ENCODE measurements at places on chromosomes 11 and 22.
A peak's percentile ranks its signal among the peaks of the same experiment; 100 is the strongest.

GRCh38 chr11:120293038-120293800, 31.9 kb upstream of the TLCD5 start:
- no peak for DNase-seq

DNA sequence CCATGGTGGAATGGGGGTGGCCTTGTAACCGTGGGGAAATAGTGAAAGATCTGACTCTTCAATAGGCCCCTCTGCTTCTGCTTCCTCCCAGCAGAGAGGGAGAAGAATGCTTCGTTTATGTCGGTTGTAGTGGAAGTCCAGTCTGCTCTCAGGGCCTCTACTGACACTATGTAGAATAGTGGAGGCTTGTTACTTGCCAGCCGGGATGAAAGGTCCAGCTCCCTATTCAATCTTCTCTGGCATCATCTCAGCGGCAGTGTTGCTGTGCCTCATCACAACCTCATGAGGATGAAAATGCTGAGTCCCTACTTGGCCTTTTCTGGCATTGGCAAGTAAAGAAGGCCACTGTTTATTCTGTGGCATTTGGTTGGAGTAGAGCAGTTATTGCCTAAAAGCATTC, 820.9 kb upstream of the TENM4 start:
- no peak for DNase-seq

DNA sequence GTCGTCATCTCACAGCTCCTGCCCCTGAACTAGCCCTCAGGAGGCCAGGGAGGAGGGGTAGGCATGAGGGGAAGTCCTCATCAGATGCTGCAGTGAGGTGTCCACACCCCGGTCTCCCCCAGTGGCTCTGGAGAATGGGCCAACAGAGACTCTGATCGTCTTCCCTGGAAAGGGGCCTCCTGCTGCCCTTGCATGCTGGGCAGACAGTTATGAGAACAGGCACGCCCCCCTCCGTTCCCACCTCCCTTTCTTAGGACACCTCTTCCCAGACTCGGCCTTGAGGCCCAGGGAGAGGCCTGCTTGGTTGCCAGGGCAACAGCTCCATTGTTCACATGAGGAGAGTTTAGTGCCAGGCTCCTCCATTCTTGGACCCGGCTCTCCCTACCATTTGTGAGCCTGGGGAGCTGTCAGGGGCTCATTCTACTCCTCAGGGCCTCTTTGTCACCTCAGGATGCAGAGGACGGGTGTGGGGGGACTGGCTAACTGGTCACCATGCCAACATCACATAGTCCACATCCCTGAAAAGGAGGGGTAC, 157.7 kb downstream of the TTC17 start:
- no peak for DNase-seq

DNA sequence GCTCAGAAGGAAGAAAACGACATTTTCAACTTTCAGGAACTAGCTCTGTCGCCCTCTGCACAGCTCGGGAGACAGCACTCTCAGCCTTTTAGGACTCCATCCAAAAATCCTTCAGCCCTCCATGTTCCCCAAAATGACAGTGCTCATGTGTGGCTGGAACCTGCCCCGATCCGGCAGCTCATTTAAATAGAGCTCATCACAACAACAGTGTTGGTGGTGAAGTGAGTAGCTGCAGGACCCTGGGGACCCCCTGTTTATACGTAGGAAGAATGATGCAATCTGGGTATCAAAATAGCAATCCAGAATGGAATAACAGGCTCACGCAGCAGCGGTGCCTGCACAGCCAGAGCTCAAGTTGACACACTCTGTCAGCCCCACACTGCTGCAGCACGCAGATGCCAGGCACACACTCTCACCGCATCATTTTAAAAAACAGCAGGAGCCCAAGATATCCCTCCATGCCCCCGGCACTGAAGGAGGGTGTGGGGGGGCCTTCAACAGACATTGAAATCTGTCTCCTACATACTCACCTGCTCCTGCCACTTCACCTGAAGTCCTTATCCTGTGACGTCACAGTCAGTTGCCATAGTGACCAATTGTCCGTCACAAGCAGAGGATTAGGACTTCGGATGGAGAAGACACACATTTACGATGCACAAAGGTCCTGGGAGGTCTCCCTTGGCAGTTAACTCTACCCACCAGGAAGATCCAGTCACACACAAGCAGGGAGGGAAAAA, 24.0 kb downstream of the TRIM66 start:
- DNase-seq, result peak; percentile 78

DNA sequence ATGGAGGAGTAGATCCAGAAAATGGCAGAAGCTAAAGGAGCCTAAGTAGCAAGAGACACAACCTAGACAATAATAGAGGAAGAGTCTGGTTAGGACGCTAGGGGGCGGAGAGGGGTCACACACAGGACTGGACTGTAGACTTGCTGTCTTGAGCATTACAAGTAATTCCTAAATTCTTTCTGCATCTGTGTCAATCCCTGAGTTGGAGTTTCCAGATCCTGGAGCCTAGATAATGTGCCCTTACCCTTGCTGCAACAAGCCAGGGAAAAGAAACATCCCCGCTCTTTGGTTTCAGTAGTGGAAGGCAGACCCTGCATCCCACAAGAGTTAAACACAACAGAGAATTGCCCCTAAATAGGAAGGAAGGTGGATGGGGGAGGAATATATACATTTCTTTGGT, 14.9 kb upstream of the CCDC73 start:
- DNase-seq, result peak; percentile 29

GRCh38 chr11:125390946-125391345, 105.1 kb downstream of the FEZ1 start:
- no peak for DNase-seq

- no peak for DNase-seq
Observed at GRCh38 chr22:44187652-44188230, 7.0 kb downstream of the PARVG start.

DNA sequence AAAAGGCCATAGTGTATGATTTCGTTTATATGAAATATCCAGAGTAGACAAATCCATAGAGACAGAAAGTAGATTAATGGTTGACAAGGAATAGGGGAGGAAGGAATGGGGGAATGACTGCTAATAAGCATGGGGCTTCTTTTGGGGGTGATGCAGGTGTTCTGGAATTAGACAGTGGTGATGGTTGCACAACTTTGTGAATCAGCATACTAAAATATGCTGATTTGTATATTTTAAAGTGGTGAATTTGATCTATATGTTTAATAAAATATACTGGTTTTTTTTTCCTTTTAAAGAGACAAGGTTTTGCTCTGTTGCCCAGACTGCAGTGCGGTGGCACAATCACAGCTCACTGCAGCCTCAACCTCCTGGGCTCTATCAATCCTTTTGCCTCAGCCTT, 6.5 kb upstream of the HORMAD2 start:
- DNase-seq, result no peak

- DNase-seq, result no peak
Observed at GRCh38 chr11:91366816-91367215, 857.8 kb upstream of the FAT3 start.

- DNase-seq, result no peak
Observed at GRCh38 chr11:34827228-34827627, 89.0 kb downstream of the APIP start.

Data from NCI-H1930 (cell line).